NCI-H1436 treated with DMSO at 0.1 percent for 48 hours (cell line): ENCODE measurements at places on chromosomes 1 and 21.

- no peak for DNase-seq
These were observed 135.5 kb downstream of the TGFB2 start for GRCh38 chr1:218480588-218481099.

DNA sequence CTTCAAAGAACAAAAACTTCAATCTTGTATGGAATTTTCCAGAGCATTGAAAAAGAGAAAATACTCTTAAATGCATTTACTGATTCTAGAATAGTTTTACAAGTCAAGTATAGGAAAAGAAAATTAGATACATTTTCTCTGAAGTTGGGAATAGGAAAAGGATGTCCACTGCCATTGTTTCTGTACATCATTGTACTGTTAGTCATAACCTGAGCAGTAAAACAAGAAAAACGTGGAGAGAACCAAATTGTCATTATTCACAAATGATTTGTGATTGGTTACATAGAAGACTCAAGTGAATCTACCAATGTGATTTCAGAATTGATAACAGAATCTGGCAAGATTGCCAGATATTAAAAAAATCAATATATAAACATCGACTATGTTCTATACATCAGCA, 27.4 kb downstream of the PRKACB start:
- DNase-seq, result no peak

- no peak for DNase-seq
These were observed 101.8 kb downstream of the TGFBR3 start for GRCh38 chr1:91784191-91784590.

- DNase-seq, result no peak
These were observed 12.5 kb downstream of the TRMT1L start for GRCh38 chr1:185144233-185144632.

DNA sequence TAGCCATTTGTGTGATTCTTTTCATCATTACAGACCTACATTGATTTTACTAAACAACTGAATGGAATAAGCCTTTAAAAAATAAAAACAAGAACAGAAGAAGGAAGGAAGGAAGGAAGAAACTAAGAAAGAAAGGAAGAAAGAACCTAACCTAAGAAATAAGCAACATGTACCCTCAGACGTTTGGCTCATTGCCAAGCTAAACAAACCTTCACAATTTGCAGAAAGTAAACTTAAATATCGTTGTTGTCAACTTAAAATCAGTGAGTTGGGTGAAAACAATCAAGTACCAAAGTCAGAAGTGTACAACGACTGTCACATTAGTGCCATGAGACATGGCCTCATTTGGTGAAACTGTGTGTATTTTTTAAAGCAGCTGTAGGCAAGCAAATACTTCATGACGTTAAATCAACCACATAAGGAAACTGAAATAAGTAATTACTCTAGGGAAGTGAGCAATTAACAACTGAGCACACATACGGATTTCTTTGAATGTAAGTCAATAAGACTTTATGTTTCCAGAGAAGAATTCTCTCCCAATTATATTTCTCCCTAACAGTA, 313.1 kb upstream of the TMPRSS15 start:
- peak; percentile 61 for DNase-seq

GRCh38 chr1:39255222-39255621, 50.7 kb downstream of the MACF1 start:
- no peak for DNase-seq

DNA sequence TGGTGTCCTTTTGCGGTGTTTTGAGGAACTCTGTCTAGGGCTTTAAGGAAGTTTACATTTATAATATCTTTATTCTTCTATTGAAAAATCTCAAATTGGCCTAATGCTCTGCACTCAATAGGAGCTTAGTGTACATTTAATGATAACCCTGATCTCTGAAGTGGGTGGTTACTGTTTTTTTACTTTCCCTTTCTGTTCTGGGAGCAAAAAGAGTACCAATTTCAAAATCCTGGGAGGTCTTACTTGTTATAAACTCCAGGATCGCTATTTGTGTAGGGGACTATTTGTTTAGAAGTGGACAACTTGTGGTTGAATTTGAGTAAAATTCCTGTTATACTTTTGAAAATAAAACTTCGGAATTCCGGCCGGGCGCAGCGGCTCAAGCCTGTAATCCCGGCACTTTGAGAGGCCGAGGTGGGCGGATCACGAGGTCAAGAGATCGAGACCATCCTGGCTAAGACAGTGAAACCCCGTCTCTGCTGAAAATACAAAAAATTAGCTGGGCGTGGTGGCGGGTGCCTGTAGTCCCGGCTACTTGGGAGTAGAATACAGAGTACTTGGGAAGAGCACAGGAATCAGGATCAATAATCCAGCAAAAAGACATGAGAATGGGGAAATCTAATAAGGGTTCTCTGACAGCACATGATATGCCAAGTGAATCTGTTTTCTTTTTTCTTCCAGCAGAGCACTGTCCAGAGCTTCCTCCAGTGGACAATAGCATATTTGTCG, 1.1 kb downstream of the C4BPB start:
- DNase-seq, result no peak

GRCh38 chr1:41514381-41514780, 29.9 kb upstream of the EDN2 start:
- no peak for DNase-seq

DNA sequence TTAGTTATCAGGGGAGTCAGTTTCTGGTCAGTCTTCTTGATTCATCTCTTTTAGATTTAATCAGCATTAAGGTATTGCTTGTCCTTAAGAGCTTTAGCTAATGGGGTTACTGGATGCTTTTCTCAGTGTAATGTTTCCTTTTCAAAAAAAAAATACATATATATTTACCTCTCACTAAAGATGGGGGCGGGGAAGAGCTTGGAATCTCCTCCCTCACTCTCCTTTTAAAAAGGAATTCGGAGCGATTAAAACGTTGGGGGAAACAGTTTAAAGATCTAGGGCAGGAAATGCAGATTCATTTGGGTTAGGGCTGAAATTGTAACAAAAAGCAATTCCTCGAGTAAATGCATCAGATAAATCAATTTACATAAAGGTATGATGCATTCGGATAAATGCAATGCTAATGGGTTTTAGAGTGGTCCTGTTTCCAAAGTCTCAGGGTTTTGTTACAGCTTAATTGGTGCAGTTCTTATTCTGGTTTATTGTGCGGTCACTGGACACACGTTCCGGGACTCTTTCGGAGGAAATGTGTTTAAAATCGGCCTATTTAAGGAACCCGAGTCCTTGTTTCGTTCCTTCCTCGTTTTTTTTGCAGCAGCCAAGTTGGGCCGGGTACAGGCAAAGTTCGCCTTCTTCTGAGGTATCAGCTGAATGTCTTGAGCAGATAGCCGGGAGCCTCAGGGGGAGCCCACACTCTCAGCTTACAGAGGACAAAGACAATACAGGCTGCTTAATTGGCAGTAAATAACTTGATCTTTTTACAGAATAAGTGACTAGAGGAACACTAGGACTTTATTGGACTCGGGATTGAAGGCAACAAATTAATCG, 1.6 kb downstream of the LMO4 start:
- DNase-seq, result no peak

DNA sequence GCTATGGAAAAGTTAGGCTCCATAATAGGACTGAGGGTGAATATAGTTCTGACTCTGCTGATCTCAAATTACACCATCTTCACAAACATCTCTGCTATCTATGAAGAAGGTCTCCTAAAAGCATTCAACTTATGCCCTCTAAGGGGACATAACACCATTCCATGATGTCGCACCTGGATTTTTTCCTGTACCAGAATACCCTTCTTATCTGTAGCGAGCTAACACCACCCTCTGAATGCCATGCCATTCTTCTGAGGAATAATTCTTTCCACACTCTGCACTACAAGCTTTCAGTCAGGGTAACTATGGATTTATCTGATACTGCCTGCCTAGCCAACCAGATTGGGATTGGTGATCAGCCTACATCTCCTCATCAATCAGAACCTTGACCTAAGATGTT, 203.8 kb downstream of the PTPRC start:
- DNase-seq, result no peak

- DNase-seq, result no peak
These were observed 86.2 kb downstream of the RIPK4 start for GRCh38 chr21:41680444-41681347.

GRCh38 chr21:28821276-28822122, 171.2 kb downstream of the LTN1 start:
- no peak for DNase-seq

DNA sequence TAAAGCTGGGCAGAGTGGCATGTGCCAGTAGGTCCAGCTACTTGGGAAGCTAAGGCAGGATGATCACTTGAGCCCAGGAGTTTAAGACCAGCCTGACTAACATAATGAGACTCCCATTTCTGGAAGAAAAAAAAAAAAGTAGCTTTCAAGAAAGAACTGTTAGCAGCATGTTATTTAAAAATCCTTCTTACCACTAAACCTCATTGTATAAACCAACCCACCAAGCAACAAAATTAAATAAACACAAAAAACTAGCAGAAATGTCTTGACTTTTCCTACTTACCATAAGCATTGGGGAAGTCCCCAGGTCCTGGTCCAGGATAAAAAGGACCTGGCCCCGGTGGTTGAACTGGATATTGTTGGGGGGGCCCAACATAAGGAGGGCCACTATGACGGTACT, 192.9 kb upstream of the HP1BP3 start:
- no peak for DNase-seq

DNA sequence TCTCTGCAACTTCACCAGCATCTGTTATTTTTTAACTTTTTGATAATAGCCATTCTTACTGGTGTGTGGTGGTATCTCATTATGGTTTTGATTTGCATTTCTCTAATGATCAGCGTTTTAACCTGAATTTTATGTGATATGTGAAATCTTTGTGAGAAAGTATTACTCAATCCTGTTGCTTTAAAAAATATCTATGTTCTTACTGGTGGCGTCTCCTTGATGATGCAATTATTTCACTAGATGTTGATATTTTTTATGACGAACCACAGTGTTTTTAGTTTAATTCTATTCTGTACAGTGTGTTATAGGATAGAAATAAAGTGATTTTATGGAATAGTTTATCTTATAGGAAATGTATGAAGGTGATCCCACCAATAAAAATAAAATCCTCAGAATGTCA, 54.7 kb upstream of the GPR88 start:
- DNase-seq, result no peak

DNA sequence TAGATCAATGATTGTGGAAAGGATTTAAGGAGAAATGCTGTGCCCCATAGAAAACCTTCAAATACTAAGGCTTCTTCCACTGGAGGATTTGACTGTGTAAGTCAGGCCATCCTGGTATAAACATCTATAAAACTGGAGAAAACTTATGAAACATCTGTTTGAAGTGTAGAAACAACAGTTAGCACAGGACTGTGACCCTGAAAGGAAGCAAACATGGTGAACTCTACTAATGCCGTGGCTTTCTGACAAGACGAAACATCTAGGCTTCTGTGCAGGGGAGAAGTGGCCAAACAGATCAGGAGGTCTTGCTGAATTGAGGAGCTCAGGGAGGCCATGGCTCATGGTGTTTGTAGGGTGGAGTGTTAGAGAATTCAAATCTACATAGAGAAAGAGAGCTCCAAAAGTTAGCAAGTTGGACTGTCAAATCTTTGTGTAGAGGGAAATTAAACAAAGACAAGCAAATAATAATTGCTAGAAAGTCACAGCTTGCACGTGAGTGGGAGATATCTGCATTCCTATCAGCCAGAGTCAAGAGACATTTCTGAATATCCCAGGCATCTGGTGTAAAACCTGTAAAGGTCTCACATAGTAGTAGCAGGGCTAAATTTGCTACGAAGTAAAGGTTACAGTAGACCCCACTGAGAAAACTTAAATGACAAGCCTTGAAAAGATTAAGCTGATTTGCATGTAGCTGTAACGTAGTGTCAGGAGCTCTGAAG, 566.8 kb upstream of the B3GALT2 start:
- DNase-seq, result no peak

GRCh38 chr1:12316331-12316730, 86.5 kb downstream of the VPS13D start:
- DNase-seq, result no peak

- DNase-seq, result no peak
These were observed 11.2 kb downstream of the KIFAP3 start for GRCh38 chr1:170063109-170063826.

DNA sequence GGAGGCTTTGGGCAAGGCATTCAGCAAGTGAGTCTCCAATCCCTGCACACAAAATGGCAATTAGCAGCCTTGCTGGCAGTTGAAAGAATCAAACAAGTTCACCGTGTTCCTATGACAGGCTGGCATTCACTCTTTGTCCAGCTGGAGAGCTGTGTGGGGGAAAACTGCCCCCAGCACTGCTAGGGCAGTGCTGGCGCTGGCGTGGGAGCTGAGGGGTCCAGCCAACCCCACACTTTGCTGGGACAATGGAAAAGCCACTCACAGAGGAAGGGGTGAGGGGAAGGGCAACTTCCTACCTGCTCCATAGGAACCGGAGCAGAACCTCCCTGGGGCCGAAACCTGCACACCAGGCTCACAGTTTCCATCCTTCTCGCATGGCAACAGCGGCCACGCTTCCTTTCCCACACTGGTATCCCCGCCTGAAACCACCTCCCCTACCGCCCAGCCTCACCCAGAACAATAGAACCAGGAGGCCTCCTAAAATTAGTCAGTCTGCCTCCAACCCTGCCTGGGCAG, 26.7 kb upstream of the KCNN3 start:
- DNase-seq, result no peak

- no peak for DNase-seq
These were observed 153.1 kb upstream of the FGGY start for GRCh38 chr1:59143811-59144210.

DNA sequence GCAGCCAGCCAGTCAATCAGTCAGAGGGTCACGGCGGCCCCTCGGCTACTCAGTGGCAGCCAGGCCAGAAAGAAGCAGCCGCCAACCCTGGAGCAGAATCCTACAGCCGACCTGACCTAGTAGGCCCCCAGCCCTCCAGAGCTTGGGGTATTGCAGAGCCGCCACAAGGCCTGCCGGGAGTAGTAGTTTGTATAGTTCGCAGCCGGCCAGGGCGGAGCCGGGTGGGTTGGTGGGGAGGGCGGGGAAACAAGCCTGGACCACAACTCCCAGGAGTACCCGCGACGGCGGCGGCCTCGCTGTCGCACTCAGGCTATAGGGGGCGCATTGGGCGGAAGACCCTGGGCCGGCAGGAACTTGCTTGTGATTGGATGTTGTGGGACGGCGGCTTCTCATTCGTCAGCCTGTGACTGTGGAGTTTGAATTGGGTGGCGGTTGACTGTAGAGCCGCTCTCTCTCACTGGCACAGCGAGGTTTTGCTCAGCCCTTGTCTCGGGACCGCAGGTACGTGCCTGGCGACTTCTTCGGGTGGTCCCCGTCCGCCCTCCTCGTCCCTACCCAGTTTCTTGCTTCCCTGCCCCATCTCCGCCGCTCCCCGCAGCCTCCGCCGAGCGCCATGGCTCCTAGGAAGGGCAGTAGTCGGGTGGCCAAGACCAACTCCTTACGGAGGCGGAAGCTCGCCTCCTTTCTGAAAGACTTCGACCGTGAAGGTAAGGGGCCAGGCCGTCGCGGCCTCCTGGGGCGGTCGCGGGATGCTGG, at the start of gene CDCA8:
TSS of gene CDCA8 (plus strand) at position 439 of the 756 bp plus-strand sequence. CDS start at position 614, 175 bp downstream.
- peak; percentile 90 for DNase-seq

DNA sequence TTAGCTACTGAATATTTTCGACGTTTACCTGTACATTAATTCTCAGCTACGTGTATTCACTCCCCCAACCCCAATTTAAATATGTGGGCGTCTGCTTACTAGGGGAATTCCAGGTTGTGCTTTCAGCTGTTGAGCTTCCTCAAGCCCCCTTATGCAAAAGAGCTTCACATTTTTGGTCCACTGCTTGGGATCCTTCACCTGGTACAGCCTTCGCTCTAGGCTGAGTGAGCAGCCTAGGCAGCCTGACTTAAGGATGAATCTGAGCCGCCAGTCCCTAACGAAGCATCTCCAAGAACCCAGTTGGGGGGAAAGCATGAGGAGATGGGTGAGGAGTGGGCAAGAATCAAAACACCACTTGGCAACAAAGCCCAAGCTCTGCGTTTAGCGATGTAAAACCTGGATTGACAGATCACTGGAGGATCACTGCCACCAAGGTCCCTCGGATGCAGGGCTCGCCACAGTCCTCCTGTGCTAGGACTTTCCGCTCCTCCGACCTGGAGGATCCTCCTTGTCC, 674 bp downstream of the BCL10 start:
- no peak for DNase-seq
